CD4-positive, alpha-beta T cell treated with Interleukin-12 subunit alpha and Interleukin-12 subunit beta, for 1 hour (primary cell): ENCODE measurements at places on chromosomes 13 and 19.

DNA sequence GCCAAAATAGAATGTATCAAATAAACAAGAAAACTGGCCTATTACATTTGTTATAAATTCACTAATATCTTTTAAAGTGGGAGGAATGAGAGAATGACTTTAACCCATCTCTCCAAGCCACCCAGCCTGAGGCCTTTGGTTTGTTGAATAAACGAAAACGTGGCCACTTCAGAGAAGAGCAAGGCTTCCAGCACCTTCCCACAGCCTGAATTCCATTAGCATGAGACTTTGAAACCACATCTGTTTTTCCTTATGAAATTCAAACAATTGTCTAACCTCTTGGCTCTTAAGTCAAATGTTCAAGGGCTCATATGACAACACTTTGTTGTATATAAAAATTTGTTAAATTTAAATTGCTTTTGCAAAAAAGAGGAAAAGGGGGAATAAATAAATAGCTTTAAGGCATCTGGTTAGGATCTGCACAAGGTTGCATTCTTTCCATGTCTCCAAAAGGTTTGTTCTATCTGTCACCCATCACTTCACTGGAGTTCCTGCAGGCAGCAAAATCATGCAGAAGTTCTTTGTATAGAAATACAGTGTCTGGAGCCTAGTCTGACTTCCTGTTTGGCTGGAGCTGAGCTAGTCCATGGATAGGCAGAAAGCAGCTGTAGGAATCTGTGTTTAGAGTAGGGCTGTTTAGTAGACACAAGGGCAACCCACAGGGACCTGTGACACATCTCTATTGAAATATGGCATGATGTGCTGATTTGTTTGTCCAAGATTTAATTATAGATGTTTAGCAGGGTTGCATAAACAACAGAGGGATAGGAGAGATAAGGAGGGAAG lies 502.3 kb downstream of the KCTD12 start:
- DNase-seq = no peak

DNA sequence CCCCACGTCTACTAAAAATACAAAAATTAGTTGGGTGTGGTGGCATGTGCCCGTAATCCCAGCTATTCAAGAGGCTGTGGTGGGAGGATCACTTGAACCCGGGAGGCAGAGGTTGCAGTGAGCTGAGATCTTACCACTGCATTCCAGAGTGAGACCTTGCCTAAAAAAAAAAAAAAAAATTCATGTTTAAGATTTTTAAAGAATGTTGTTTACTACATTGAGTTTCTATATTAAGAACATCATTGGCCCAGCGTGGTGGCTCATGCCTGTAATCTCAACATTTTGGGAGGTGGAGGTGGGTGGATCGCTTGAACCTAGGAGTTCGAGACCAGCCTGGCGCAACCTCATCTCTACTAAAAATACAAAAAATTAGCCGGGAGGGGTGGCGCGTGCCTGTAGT lies 31.9 kb upstream of the FLT1 start:
- DNase-seq = no peak

- DNase-seq = no peak
These were observed 687 bp downstream of the PLEKHA4 start for GRCh38 chr19:48867746-48868113.

DNA sequence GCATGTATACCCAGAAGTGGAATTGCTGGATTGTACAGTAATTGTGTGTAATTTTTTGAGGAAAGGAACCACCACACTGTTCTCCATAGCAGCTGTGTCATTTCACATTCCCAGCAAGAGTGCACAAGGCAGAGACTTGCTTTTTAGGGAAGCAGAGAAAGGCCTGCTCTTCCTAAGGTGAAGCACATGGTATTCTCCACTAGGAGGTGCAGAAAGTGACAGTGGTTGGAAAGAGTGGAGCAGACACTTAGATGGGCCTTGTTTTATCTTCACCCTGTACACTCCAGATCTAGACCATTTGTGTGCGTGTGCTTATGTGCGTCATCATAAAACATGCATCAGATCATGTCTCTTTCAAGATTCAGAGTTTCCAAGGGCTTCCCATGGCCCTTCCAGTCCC lies 35.0 kb downstream of the FAM124A start:
- DNase-seq = no peak

- DNase-seq = no peak
These were observed 156.2 kb upstream of the ATXN8OS start for GRCh38 chr13:69951412-69951811.

GRCh38 chr19:6473647-6474046 lies 7.9 kb downstream of the DENND1C start:
- DNase-seq = no peak

GRCh38 chr13:47588676-47589075 lies 412.4 kb downstream of the SUCLA2 start:
- no peak for DNase-seq

DNA sequence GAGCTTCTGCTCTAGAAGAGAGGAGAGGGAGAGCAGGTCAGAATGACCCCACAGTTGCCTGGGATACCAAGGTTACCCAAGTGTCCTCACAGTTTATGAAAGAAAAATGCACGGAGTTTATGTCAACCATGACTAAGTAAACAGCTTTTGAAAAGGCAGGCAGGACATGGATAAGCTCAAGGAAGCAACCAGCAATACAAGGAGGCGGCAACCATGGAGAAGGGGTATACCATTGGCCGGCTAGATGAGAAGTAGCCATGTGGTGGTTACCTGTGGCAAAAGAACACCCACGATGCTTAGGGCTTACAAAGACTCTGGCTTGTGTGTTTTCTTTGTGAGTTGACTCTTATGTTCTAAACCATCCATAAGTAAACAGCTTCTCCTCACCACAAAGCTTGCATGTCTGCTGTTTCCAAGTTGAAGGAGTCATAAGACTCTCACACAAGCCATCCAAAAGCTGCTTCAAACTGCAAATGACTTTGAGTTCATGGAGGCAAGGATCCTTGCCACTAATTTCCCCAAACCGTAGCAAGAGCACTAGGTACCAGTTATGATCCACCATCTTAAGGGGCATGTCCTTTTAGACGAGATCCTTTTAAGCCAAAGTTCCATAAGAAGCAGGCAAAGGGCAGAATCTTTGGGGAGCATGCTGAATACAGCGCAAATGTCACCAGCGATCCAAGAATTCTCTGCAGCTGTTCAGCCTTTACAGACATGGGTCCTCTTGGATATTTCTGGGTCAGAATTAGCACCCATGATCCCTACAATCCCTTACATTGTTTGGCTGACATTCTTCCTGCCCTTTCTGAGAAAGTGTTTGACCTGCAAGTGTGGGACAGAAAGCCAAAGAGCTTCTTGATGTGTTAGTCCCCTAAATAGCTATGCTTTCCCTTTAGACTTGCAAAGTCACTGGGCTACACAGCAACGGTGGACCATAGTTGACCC lies 74.8 kb upstream of the IPO5 start:
- no peak for DNase-seq

- DNase-seq = no peak
These were observed at the start of gene URAD for GRCh38 chr13:27988520-27988919. URAD (minus strand) TSS chr13:27988693; CDS start chr13:27988637, 56 bp downstream.

DNA sequence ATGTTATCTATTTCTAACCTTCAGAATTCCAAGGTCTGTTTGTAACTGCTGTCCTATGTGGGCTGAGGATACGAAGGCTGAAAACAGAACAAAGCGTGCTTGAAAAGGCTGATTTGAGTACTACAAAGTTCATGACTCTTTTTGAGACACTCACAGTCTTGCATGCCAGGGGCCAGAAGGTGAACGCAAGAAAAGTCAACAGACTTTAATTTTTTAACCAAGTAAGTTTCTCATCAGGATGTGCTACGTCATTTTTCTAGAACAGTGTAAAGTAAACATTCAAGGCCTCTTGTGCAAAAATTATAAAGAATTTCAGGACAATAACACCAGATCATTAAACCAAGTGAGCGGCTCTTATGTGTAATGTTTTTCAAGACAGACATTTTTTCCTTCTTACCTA lies 163.5 kb downstream of the COG6 start:
- no peak for DNase-seq
